ENCODE measurements at places on chromosomes 4 and X.

DNA sequence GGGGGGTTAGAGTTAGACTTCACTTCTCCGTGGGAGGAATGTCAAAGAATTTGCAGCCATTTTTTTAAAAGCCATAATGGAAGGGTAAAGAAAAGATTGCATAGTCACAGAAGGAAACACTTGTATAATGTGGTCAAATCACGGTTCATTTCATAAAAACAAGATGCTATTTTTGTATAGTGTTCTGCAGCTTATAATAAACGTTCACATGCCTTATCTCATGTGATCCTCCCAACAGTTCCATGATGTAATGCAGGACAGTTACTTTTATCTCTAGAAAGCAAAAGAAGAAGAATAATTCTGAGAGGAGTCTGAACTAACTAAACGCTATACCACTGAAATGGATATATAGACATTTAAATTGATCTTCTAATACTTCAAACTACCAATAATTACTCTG, 71.3 kb upstream of the CAMK2D start:
- DNase-seq = no peak

- DNase-seq = no peak
Measured at GRCh38 chr4:77493829-77494551, 111.6 kb upstream of the CXCL13 start.

DNA sequence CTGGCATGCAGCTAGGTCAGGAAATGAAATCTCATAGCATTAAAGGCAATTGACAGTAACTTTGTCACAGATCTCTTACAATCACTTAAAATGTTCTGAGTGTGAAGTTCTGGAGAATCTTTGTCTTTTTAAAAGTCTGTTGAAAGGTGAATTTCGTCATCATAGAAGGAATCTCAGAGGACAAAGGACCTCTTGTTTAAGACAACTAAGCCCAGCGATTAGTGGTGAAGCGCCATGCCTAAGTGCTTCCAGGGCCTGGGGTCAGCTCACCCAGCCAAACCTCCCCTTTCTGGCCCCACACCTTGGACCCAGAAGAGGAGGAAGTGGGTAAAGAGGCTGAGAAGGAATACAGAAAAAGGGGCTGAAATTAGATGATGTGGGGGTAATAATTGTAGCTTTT, 8.5 kb downstream of the FRMD7 start:
- DNase-seq = peak; percentile 36

- no peak for DNase-seq
Measured at GRCh38 chr4:60885011-60885410, 315.1 kb upstream of the ADGRL3 start.

- no peak for DNase-seq
Measured at GRCh38 chrX:13346646-13347045, 26.8 kb upstream of the ATXN3L start.

DNA sequence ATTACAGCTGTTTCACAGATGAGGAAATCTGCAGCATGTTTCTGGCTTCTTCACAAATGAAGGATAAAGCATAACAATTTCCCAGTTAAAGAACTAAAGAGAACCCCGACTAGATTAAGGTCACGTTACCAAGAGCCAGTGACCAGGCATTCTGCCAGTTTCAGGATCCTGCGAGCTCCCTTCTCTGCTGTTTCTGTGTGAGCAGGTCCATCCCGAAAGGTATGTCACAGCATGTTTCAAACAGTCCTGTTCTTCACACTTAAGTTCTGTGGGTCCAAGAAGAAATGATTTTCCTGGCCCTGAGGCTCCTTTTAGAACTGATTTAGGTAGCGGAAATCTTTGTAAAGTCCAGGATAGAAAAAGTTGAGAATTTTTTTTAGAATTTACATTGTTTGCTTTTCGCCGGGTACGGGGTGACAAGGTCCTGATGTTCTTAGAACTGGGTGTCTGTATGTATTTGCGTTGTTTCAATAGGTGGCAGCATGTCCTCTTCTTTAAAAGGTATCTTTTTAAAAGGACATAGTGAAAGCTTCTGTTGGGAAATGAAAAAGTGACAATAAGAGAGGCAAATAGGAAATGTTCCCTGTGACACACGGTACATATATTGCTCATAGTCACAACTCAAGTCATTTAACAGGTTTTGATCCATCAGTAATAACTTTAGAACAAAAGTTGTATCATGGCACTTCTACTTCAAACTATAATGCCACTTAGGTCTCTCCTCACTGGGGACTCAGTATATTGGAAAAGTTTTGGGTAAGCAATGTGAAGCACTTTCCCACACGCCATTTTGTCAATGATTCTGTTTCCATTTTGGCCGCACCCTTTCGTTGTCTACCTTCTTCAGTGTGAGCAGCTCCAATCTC, 18.4 kb downstream of the IL21 start:
- no peak for DNase-seq

DNA sequence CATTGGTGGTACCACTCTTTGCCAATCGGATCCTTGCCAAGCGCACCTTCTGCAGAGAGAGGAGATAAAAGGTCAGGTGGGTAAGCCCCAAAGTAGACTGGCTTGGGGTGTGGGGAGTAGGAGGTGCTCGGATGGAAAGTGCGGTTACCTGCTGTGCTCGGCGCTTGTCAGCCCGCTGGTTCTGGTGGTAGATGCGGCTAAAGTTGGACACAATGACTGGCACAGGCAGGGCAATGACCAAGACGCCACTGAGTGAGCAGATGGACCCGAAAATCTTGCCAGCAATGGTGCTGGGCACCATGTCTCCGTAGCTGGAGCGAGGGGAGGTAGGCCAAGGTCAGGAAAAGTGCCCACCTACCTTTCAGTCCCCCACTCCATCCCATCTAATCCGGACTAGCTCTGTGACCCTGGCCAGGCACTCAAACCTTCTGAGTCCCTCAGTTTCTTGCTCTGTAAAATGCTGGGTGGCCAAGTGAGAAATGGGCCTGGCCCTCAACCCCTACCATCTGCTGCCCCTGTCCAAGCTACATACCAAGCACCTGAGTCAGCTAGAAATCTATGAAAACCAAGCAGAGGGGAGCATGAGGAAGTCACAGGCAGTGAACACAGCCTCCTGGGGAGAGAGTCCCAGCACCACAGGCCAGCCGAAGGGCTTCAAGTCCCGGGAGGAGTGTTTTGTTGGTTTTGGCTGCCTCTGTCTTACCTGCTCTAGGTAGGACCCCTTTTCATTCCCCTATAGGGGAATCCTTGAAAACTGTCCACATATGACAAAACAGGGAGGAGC, 4.7 kb downstream of the KCND1 start:
- DNase-seq = no peak

GRCh38 chr4:57445686-57446085, 335.5 kb upstream of the IGFBP7 start:
- no peak for DNase-seq

- no peak for DNase-seq
Measured at GRCh38 chr4:17535242-17535641, 20.3 kb downstream of the CLRN2 start.

DNA sequence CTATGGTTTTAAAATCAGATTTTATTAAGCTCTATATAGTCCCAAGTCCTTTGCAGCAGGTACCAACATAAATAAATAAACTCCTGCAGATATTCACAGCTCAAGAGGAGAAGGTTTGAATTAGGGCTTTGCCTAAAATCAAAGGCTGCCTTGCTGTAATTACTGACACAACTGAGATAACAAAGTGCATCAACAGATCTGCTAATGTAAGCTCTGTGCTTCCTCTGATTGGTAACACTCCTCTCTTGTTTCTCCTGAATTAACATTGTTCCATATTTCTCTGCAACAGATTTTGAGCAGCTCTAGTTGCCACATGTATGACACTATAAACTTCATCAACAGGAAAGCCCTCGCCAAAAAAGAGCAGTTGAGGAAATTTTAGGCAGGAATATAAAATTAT, 193.6 kb downstream of the SLC39A8 start:
- DNase-seq = no peak

DNA sequence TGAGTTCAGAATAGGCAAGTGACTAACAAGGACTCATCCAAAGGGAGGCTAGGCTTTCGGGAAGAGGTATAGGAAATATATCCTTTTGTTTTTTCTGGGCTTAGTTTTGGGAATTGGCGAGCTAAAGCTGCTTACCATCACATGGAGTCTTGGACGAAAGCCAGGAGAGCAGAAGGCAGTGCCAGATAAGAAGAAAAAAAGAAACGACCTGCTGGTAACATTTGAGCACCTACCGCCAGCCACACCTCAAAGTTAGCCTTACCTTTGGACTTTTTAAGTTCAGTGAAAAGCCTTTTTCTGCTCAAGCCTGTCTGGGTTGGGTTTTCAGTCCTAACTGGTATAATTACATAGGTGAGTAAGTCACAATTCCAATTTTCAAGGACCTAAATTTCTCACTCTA, 85.1 kb upstream of the LCORL start:
- no peak for DNase-seq

DNA sequence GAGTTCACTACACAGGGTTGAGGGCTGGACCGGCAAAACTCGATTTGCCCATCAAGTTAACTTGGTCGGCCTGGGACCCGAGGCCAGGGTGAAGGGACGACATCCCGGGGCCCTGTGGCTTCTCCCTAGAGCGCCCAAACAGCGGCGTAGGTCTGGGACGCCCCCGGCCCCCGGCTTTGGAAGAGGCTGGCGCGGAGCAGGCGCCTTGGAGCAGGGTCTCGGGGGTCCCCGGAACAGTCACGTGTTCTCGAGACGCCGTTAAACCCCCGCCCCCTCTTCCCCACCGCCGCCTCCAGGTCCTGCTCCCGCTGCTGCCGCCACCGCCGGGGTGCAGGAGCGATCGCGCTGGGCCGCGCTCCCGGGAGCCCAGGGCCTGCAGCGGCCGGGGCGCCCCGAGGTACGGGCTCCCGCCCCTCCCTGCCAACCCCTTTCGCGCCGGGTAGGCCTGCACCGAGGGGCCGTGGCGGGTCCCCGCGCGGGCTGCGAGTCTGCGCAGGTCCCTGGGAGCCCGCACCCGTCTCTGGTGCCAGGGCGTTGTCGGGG, at the start of gene NPY5R:
TSS of gene NPY5R (plus strand) at position 289 of the 543 bp plus-strand sequence. CDS start 6,382 bp downstream, outside the sequence.
- no peak for DNase-seq

DNA sequence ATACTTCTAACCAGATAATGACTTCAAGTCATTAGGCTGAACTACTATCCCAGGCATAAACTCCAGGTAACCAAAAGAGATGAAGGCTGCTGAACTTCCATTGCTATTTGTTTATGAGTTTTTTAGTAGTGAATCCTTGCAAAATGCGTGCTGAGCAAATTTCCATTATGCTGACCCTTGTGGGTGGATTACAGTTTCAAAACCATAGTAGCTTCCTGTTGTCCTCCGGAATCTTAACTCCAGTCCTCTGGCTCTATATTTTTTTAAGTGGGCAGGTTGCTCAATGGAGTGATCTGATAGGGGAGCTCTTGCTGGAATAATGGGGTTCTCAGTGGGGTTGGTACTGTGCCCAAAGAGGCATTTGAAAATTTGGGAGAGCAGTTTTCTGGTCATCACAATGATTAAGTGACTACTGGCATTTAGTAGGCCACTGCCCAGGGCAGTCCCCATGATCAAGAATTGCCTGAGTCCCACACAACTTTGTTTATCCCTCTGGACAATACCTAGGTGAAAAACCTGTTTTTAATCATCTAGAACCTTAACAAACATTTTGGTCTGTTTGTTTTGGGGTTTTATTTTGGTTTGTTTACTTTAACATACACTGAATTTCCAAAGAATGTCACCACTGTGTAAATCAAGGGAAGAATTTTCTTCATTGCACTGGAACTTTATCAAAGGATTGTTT, 302.3 kb upstream of the GATB start:
- DNase-seq = no peak

- DNase-seq = no peak
Measured at GRCh38 chr4:24975510-24975909, 55.2 kb downstream of the LGI2 start.

DNA sequence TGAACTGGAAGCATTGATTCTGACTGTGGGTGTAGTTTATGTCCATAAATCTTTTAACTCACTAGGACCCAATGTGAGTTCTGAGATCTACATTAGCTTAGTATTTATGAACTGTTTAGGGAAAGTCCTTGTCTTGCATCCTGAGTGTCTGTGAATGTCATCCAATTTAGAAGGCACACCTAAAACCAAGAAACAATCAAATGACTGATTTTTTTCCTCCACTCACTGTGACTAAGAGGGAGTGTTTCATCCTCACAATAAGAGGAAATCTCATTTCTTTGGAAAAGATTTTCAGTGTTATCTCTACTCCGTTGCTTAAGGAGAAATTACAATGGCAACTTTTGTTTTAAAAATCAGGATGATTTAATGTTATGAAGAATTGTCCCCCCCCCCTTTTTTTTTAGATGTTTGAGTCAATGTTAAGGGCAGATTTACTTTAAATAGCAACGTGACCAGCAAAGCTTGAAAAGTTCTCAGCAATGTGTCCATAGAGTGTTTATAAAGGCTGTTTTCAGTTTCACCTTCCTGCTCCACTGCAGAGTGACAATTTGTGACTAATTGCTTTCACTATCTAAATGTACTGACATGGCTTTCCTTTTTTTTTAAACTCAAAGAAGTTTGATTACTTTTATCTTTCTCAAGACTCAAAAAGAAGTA, 173.0 kb downstream of the SPCS3 start:
- no peak for DNase-seq

GRCh38 chr4:60865273-60865672, 334.9 kb upstream of the ADGRL3 start:
- DNase-seq = no peak

DNA sequence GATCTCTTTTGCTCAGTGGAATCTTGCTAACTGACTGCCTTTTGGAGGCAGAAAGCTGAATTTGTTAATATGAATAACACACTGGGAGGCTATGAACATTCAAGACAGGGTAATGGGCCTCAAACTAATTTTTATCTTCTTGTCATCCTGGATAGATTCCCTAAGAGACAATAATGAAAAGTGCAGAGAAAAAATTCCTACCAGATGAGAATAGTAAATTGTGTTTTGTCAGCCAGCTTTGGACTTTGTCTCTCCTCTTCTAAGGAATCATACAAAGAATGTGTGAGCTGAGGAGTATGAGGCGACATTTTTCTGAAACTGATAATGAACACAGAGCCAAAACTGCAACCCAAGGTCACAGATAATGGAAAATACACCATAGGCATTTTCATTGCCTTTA, 649.3 kb downstream of the IQCM start:
- no peak for DNase-seq

DNA sequence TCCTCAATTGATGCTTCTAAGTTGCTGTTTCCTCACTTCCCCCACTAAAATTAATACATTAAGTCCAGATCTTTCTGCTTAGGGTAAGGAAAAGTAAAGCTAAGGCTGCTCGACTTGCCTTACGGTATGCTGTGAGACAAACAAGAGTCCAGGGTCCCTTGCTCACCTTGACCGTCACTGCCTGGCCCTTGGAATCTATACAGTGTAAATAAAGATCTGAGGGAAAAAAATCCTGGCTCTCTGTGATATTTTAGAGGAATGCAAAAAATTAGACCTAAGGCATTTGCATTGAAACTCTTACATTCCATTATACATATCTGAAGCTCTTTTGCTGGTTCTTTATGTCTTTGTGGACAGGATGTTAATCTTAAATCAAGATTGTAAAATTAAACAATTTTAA, 129.6 kb upstream of the HCCS start:
- no peak for DNase-seq
